ENCODE measurements at places on chromosomes 12 and 14.

DNA sequence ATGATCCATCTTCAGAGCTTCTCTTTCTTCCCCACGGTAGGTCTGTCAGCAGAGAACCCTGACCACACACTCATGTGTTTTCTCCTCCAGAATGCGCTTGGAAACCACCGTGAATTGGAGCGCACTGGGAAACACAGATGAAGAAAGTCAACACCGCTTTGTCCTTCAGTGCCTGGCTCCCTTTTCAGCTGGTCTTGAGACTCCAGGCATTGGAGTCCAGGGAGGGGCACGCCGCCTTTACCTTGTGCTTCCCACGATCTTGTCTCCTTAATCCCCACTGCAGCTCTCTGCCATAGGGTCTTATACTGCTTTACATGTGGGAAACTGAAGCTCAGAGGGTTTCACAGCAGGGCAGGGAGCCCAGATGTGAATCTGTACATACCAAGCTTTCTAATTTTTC lies 1.1 kb downstream of the FAM90A1 start:
- no peak for DNase-seq

- DNase-seq: peak; percentile 34
Measured at GRCh38 chr12:12194206-12194605, 72.6 kb downstream of the LRP6 start.

DNA sequence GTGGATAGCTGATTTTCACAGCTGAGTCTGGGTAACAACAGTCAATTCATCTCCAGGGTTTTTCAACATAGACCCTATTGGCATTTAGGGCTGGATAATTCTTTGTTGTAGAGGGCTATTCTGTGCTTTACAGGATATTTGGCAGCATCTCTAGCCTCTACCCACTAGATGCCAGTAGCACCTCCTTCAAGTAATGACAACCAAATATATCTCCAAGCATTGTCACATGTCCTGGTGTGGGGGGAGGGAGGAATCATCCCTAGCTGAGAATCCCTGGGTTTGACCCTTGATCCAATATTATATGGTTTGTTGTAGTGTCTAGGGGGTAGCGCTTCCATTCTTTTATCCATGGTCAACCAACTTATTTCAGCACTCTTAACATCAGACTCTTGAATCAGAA lies 157.2 kb downstream of the ANO4 start:
- no peak for DNase-seq

DNA sequence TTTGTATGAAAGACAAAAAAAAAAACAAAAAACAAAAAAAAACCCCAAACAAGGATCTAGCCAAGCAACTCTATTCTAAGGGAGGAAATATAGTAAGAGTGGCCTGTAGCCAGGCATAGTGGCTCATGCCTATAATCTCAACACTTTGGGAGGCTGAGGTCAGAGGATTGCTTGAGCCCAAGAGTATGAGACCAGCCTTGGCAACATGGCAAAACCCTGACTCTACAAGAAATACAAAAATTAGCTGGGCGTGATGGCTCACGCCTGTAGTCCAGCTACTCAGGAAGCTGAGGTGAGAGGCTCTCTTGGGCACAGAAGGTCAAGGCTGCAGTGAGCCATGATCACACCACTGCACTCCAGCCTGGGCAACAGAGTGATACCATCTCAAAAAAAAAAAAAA lies 47.9 kb downstream of the TMEM117 start:
- no peak for DNase-seq

DNA sequence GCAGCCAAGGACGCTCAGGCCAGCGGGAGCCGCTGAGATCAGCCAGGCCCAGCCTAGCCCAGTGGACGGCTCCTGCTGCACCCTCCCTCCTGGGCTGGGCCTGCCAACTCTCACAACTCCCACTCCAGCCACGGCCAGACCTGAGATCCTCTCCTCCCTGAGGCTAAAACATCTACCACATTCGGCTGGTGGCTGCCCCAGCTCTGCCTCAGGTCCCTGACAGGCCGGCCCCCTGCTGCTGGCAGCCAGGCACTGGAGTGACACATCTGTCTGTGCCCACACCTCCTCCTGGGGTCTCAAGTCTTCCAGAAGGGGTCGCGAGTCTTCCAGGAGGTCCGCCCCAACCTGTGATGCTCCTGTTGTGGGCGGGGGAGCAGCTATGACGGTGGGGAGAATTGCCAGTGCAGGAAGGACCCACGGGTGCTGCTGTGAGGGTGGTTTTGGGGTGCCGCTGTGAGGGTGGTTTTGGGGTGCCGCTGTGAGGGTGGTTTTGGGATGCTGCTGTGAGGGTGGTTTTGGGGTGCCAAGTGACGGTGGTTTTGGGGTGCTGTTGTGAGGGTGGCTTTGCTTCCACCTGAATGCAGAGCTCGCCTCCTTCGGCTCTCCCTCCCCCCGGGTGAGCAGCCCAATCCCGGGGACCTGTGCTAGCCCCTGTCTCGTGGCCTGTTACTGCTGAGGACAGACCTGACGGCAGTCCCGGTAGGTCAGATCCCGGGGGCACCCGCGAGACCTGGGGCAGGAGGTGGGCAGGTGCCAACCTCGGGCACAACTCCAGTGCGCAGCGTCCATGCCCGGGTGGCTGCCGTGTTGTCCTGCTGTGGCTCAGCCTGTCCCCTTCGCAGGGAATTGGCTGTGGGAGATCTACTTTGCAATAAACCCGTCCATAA lies 27.5 kb upstream of the C14orf180 start:
- DNase-seq: no peak

GRCh38 chr12:111067498-111067897 lies 147.1 kb upstream of the MYL2 start:
- no peak for DNase-seq

DNA sequence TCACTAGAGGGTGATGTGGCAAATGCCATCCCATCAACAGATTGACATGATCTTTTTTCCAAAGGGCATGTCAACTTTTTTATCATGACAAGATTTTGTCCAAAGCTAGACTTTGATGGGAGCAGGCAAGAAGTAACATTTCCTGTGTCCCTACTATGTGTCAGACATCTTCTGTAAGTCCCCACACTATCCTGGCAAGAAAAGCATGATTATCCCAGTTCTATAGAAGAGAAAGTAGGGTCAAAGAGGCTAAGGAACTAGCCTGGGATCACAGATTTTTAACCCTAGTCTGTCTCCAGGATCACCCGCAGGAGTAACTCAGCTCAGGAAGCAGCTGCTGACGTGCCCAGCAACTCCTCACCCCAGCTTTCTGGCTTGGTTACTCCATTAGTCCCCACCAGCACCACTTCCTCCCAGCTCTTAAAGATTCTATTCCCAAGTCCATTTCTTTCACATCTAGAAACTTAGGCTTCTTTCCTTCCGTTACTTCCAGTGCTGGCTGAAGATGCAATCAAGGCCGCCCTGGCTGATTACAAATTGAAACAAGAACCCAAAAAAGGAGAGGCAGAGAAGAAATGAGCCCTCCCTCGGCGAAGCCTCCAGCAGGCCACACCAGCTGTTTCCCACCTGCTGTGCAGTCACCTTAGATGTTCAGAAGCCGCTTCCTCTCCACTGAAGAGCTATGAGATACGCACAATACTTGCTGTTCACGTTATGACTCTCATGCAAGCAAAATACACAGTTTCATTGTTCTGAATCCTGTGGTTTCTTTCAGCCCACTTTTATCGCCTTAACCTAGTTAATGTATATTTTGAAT lies 6.2 kb downstream of the ISCU start:
- DNase-seq: no peak

DNA sequence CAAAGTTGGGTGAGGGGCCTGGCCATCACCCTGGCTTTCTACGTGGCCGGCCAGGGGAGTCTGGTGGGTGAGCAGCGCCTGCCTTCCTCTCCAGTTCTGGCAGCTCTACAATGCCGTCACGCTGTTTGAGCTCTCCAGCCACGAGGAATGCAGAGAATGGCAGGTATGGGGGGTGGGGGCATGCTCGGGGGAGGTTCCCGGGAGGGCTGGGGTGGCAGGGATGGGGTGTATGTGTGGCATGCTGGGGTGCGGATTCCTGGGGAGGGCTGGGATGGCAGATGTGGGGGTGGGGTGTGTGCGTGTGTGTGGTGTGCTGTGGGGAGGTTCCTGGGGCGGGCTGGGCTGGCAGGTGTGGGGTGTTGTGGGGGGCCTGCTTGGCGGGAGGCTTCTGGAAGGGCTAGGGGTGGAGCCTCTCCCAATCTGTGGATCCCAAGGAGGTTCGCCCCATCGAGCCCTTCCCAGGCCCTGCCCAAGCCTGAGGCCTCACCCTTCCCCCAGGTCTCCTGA lies 18.5 kb downstream of the RHOF start:
- no peak for DNase-seq

GRCh38 chr12:57571926-57572762 lies 18.8 kb upstream of the PIP4K2C start:
- DNase-seq: no peak

- DNase-seq: no peak
Measured at GRCh38 chr12:69298947-69299346, 49.2 kb upstream of the LYZ start.

DNA sequence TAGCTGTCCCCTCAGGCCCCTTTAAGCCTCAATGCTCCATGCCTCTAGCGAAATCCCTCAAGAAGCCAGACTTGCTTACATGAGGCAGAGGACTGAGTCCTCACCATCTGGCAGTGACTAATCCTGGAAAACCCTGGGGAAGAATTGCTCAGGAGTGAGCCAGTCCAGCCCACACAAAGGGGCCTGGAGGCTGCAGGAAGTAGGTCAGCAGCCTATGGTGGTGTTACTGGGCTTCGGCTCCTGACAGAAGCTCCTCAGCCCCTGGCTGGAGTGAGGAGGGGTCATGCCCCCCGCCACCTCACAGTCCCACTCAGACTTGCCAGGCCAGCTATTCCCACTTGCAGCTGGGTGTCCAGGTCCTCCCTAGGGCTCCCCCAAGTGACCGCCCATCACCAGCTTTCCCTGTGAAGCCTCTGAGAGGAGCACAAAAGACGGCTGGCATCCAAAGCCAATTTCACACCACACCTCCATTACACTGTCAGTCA lies 250.5 kb downstream of the DPF3 start:
- peak; percentile 94 for DNase-seq

DNA sequence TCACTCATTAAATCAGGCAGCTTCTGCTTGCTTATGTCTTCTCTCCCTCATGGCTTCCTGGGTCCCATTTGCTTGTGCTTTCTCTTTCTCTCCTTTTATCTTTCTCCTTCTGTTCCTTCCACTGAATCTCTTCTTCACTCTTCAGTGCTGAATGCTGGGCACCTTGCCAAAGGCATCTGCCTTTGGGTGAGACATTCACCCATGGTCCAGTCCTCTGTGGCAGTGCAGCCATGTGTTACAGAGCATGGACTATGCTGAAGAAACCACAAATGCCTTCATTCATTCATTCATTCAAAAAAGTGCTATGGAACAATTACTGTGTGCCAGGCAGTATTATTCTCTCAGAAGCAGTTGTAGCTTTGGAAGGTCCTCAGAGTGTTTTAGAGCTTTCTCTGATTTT lies 344.4 kb upstream of the STXBP6 start:
- no peak for DNase-seq

GRCh38 chr14:76754586-76754985 lies 6.7 kb upstream of the VASH1 start:
- no peak for DNase-seq

DNA sequence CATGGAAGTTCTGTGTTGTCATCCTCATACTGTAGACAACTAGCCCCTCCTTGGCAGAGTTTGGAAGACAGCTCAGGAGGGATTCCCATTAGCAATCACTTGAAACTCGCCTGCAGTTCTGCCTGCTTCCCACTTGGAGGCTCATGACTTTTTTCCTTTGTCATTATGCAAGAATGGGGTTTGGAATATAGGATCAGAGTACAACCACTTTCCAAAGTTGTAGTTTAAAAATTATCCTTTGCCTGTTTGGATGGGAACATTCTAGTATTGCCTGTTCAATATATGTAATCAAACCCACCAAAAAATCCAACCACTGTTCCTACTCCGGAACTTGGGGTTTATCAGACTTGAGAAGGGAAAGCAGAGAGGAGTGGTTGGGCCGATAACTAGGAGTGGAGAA lies 2.1 kb upstream of the GPD1 start:
- peak; percentile 78 for DNase-seq

GRCh38 chr12:104567832-104568486 lies 111.2 kb downstream of the CHST11 start:
- no peak for DNase-seq

DNA sequence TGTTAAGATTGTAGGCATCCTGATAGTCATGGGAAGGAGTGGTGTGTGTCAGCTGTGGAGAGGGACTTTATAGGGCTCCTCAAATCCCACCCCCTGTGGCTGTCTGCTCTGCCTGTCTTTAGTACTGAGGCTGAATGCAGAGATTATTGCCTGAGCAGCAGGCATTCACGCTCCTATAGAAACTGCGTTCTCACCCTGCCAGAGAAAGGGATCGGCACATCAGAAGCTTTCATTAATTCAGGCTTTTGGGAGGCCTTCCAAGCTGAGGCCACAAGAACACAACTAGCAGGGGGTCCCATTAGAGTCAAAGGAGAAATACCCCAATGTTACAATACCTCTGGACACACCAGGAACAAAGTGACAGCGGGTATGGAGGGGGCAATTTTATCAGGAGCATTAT lies 12.6 kb downstream of the KCNK10 start:
- DNase-seq: no peak

DNA sequence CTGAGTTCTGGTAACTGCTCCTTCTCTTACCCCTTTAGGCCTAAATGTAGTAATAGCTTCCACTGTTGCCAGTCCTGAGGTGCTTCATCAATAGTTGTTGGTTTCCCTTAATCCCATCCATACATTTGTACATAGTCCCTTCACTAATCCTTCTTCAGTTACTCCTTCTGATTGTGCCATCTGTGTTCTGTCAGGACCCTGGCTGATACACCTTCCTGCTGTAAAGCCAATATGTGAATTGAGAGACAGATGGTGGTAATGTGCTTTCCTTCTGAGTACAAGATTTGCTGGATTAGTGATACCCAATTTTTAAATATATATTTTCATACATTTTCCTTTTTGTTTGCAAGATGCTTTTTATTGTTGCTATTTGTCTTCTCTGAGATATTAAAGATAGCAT lies 66.4 kb downstream of the OTOGL start:
- no peak for DNase-seq

DNA sequence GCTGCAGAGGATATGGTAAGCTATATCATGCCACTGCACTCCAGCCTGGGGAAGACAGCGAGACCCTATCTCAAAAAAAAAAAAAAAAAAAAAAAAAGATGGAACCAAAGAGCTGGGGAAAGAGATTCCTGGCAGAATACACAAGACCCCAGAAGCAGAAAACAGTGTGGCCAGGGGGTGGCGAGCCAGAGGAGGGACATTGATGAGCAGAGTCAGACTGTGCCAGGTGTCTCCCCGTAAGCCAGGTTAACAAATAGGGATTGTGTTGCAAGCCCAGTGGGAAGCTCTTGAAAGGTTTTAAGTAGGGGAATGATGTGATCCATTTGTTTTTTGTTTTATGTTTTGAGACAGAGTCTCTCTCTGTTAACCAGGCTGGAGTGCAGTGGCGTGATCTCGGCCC lies 56.1 kb downstream of the FIGNL2 start:
- no peak for DNase-seq

- DNase-seq: no peak
Measured at GRCh38 chr14:89674936-89675335, 257.9 kb upstream of the FOXN3 start.

- DNase-seq: no peak
Measured at GRCh38 chr14:74932401-74932901, 9.4 kb upstream of the RPS6KL1 start.

DNA sequence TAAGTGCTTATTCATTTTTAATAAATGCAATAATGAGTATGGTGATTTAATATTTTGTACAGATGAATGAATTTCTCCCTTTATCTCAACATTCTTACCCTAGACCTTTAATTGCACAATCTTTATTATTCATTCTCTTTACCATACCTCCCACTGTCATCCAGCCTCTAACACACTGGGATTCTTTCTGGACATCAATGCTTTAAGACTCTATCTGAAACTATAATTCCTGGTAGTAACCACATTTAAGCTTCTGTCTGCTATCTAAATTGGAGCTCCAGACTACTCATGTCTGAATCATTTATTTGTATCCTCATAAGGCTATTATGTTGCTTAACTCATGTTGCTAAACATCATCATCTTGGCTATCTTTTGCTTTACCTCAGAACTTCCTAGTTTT lies 270.2 kb downstream of the ALG10B start:
- no peak for DNase-seq

Data from RKO (cell line).